Thyroid gland (tissue), 4 donors: ENCODE measurements at places on chromosomes 2 and 18. TPM values are rescaled to one million over a fixed set of nuclear protein-coding genes. Genes with fewer than 3 reads are reported as not detected.

GRCh38 chr2:39676342-39676741, 10.6 kb downstream of the TMEM178A start:
- DNase-seq, result no peak
- H3K36me3 ChIP-seq, result no peaks in the 10 kb centered on the region
- peaks cover 11% of the 10 kb centered on the region for H3K4me1 ChIP-seq

DNA sequence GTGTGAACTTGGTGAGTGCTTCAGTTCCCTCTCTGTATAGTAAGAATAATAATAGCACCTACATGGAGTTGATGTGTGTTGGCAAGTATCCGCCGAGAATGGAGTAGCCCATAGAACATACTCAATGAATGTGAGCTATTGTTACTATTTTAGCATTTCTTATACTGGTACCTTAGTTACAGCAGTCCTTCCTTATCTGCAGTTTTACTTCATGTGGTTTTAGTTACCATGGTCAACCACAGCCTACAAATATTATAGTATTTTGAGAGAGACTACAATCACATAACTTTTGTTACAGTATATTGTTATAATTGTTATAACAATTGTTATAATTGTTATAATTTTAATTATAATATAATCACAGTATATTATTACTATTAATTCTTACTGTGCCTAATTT, 152.5 kb upstream of the RASGRP3 start:
- H3K36me3 ChIP-seq, result no peaks in the 10 kb centered on the region
- no peak for DNase-seq
- no peak overlapping the region for H3K27ac ChIP-seq
- no peak overlapping the region for H3K4me3 ChIP-seq

GRCh38 chr2:105635564-105635963, 109.1 kb upstream of the NCK2 start:
- no peaks in the 10 kb centered on the region for H3K36me3 ChIP-seq
- DNase-seq, result no peak
- H3K27me3 ChIP-seq, result no peaks in the 10 kb centered on the region
- H3K4me3 ChIP-seq, result no peak overlapping the region
- H3K27ac ChIP-seq, result no peak overlapping the region

DNA sequence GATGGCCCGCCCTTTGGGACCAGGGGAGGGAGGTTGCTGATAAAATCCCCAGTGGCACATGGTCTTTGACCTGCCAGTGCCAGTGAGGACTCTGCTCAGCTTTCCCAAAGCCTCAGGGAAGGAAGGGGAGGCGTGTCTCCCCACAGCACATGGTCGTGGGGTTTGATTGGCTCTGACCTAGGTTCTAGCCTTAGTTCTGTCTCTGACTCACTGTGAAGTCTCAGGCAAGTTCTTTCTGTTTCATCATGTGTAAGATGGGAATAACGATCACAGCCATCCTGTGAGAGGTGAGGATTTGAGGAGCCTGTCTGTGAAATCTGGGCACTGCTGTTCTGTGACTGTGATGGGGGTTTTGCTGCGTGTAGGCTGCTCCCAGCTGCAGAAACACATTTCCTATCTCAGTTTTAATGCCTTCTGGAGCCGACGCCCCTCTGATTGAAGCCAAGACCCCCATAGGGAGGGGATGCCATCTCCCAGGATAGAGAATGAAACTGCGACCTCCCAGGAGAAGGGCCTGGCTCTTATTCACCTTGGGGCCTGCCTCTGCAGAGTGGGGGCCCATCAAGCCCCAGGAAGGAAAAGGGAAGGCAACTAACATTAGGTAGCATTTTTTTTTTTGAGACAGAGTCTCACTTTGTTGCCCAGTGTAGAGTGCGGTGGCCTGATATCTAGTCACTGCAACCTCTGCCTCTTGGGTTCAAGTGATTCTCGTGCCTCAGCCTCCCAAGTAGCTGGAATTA, 84.0 kb downstream of the DDX1 start:
- H3K4me3 ChIP-seq, result no peak overlapping the region
- no peaks in the 10 kb centered on the region for H3K36me3 ChIP-seq
- H3K27me3 ChIP-seq, result no peaks in the 10 kb centered on the region
- peaks cover 25% of the 10 kb centered on the region for H3K4me1 ChIP-seq
- no peak overlapping the region for H3K27ac ChIP-seq

GRCh38 chr2:6824962-6825361, 40.7 kb downstream of the CMPK2 start:
- H3K27ac ChIP-seq, result no peak overlapping the region
- H3K27me3 ChIP-seq, result no peaks in the 10 kb centered on the region
- no peaks in the 10 kb centered on the region for H3K36me3 ChIP-seq
- H3K4me1 ChIP-seq, result no peaks in the 10 kb centered on the region

- DNase-seq, result no peak
- no peaks in the 10 kb centered on the region for H3K27me3 ChIP-seq
- H3K4me1 ChIP-seq, result no peaks in the 10 kb centered on the region
- H3K36me3 ChIP-seq, result no peaks in the 10 kb centered on the region
Measured at GRCh38 chr2:120878970-120879369, 143.3 kb downstream of the GLI2 start.

GRCh38 chr2:81355436-81355835, 1050.9 kb upstream of the LRRTM1 start:
- H3K27ac ChIP-seq, result no peak overlapping the region
- no peak for DNase-seq
- no peaks in the 10 kb centered on the region for H3K4me1 ChIP-seq
- no peak overlapping the region for H3K4me3 ChIP-seq
- no peaks in the 10 kb centered on the region for H3K36me3 ChIP-seq
- H3K27me3 ChIP-seq, result no peaks in the 10 kb centered on the region

DNA sequence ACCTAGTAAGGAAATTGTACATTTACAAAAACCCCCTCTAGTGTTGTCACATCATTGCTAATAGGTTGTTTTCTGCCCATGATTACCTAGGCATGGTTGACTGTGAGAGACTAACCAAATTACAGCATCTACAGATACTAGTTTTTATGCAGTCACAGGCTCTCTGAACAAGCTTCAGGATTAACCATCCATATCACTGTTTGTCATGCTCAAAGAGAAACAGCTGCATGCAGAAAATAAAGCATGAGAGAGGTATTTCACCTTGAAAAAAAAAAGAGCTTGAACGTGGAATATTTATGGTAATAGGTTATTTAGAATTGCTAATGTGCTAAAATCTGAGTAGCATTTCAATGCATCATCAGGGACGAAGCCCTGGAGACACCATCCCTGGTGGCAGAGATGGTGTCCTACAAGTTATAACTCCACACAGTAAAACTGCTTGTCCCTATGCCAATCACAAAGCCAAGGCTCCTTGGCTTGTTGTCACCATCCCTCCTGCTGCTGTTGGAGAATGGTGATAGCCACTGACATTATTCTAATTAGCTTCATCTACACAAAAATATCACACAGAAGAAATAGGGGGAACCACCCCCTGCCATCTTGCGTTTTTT, 5.4 kb downstream of the NEB start:
- no peak overlapping the region for H3K27ac ChIP-seq
- H3K27me3 ChIP-seq, result no peaks in the 10 kb centered on the region
- H3K4me3 ChIP-seq, result no peak overlapping the region
- H3K36me3 ChIP-seq, result no peaks in the 10 kb centered on the region
- H3K4me1 ChIP-seq, result no peaks in the 10 kb centered on the region

DNA sequence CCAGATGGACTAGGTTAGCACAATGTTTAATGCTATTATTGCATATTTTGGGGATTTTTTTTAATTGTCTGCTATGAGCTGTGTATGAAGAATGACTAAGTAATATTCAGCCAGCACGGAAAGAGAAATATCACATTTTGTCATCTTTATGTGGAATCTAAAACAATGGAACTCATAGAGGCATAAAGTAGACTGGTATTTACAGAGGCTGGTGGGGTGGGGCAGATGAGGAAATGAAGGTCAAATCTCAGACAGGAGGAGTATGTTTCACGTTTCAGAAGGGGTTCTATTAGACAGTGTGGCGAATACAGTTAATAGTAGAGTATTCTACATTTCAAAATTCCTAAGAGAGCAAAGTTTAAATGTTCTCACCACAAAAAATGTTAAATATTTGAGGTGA, 4.7 kb downstream of the CDH19 start:
- no peak overlapping the region for H3K4me3 ChIP-seq
- H3K27ac ChIP-seq, result no peak overlapping the region
- no peaks in the 10 kb centered on the region for H3K27me3 ChIP-seq
- no peak for DNase-seq

GRCh38 chr2:127067620-127068350, 39.2 kb downstream of the BIN1 start:
- no peak overlapping the region for H3K4me3 ChIP-seq
- DNase-seq, result peak; percentile 92
- no peaks in the 10 kb centered on the region for H3K36me3 ChIP-seq
- peak overlapping the region; percentile 14 for H3K27ac ChIP-seq

DNA sequence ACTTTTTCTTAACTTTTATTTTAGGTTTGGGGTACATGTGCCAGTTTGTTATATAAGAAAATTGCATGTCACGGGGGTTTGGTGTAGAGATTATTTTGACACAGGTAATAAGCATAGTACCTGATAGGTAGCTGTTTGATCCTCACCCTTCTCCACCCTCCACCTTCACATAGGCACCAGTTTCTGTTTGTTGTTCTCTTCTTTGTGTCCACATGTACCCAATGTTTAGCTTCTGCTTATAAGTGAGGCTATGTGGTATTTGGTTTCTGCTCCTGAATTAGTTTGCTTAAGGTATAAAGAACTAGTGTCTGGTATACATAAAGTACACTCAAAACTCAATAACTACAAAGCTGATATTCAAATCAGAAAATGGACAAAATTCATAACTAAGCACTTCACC, 654.6 kb upstream of the LINC00305 start:
- no peaks in the 10 kb centered on the region for H3K27me3 ChIP-seq
- no peak overlapping the region for H3K27ac ChIP-seq
- no peak overlapping the region for H3K4me3 ChIP-seq
- no peak for DNase-seq

DNA sequence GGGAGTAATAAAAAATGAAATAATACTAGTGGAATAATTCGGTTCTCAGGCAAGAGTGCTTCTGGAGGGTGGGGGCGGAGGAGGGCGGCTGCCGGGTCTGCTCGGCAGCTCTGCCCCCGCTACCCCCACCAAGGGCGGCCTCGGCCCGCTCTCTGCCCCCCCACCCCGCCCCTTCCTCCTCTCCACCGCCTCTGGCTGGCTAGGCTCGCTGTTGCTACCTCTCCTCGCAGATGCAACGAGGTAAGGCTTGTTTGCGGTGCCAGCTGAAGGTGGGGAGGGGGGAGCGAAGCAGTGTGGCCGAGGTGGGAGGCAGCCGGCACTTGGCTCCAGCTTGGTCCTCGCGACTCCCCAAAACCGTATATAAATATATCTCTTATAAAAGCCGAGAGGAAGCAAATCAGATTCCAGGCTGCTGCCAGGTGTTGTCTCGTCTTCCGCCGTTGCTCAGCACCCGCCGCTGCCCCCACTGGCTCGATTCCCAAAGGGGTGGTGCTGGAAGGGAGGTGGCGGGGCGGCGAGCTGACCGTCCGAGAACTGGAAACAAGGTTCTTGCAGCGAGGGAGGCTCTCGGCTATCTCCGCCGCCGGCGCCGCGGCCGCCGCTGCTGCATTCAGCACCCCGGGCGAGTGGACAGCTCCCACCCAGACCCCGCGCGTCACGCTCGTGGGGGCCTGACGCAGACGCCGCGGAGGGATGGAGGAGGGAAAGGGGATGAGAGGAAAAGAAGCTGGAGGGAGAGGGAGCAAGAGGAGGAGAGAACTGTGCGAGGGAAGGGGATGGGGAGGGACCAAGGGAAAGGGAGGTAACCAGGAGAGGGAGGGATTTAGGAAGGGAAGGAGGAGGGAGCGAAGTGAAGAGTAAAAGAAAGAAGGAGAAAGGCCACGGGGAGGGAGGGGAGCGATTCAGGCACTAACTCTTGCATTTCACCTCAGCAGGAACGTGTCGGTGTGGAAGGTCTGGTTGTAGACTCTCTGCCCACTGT, at the start of gene MARCHF4:
Gene MARCHF4, minus strand, starts transcription at position 763 of the 982 bp plus-strand sequence. CDS start 2,223 bp downstream, outside the sequence.
- no peak within 1 kb of the TSS for H3K27ac ChIP-seq
- peak within 1 kb of the TSS; percentile 14 for H3K4me3 ChIP-seq
- no peaks in the 10 kb centered on the region for H3K36me3 ChIP-seq
- DNase-seq, result peak; percentile 68
- peaks cover 14% of the 10 kb centered on the region for H3K4me1 ChIP-seq
- H3K27me3 ChIP-seq, result no peaks in the 10 kb centered on the region

- H3K27me3 ChIP-seq, result no peaks in the 10 kb centered on the region
- DNase-seq, result no peak
- H3K4me3 ChIP-seq, result no peak overlapping the region
- H3K36me3 ChIP-seq, result no peaks in the 10 kb centered on the region
Measured at GRCh38 chr2:190136259-190136658, 73.7 kb upstream of the MSTN start.

GRCh38 chr2:223897669-223898330, 47.3 kb downstream of the WDFY1 start:
- no peak overlapping the region for H3K27ac ChIP-seq
- H3K36me3 ChIP-seq, result peaks cover 27% of the 10 kb centered on the region
- H3K4me3 ChIP-seq, result no peak overlapping the region
- no peaks in the 10 kb centered on the region for H3K4me1 ChIP-seq
- no peaks in the 10 kb centered on the region for H3K27me3 ChIP-seq

DNA sequence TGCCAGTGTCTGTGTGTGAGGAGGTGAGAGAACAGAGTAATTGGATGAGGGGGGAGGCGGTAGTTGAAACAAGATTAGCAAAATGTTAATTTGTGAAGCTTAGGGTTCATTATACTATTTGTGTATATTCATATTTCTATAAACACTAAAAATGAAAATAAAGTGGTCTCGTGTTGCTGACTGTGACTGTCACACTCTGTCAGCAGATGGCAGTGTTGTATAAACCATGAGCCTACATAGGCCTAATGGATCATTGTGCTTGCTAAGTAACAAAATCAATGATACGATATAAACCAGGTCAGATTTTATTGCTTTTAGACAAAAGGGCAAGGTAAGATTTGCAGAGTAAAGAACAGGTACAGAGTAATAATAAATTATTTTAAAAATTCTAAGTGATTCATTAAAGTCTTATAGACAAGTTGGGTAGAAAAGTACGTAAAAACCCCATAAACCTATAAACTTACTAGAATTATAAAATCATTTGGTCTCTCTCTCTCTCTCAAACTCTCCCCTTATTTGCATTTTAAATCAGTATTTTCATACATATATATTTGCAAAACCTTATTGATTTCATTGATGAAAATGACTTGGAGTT, 182.7 kb downstream of the RPIA start:
- no peaks in the 10 kb centered on the region for H3K27me3 ChIP-seq
- no peak overlapping the region for H3K4me3 ChIP-seq
- H3K36me3 ChIP-seq, result no peaks in the 10 kb centered on the region
- no peak overlapping the region for H3K27ac ChIP-seq

GRCh38 chr2:228590681-228591080, 409.2 kb upstream of the SPHKAP start:
- no peaks in the 10 kb centered on the region for H3K27me3 ChIP-seq
- no peaks in the 10 kb centered on the region for H3K4me1 ChIP-seq
- no peak overlapping the region for H3K27ac ChIP-seq
- no peak overlapping the region for H3K4me3 ChIP-seq
- H3K36me3 ChIP-seq, result no peaks in the 10 kb centered on the region

- no peaks in the 10 kb centered on the region for H3K36me3 ChIP-seq
- no peak overlapping the region for H3K4me3 ChIP-seq
- no peak for DNase-seq
- H3K27ac ChIP-seq, result no peak overlapping the region
- H3K4me1 ChIP-seq, result peaks cover 3% of the 10 kb centered on the region
Measured at GRCh38 chr2:213057977-213058376, 93.4 kb downstream of the IKZF2 start.

- no peaks in the 10 kb centered on the region for H3K36me3 ChIP-seq
- no peaks in the 10 kb centered on the region for H3K27me3 ChIP-seq
- no peak overlapping the region for H3K27ac ChIP-seq
- peaks cover 26% of the 10 kb centered on the region for H3K4me1 ChIP-seq
- DNase-seq, result no peak
- H3K4me3 ChIP-seq, result no peak overlapping the region
Measured at GRCh38 chr18:6744816-6745455, 15.4 kb downstream of the ARHGAP28 start.

RSAD2 gene
- 1.5 TPM for total RNA-seq

GKN2 gene
- not detected for total RNA-seq

CCT4 gene
- total RNA-seq, result 96.5 TPM

LRP2 gene
- 310 TPM for total RNA-seq
